ENCODE measurements at places on chromosomes 7 and 10.
A peak's percentile ranks its signal among the peaks of the same experiment; 100 is the strongest.

DNA sequence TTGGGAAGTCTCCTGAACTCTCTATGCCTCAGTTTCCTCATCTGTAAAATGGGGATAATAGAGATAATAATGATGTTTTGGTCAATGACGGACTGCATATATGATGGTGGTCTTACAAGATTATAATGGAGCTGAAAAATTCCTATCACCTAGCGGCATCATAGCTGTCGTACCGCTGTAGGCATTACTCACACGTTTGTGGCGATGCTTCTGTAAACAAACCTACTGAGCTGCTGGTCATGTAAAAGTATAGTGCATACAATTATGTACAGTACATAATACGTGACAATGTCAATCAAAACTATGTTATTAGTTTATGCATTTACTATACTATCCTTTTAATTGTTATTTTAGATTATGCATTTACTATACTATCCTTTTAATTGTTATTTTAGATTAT, 339.1 kb upstream of the NPVF start:
- no peak for DNase-seq

DNA sequence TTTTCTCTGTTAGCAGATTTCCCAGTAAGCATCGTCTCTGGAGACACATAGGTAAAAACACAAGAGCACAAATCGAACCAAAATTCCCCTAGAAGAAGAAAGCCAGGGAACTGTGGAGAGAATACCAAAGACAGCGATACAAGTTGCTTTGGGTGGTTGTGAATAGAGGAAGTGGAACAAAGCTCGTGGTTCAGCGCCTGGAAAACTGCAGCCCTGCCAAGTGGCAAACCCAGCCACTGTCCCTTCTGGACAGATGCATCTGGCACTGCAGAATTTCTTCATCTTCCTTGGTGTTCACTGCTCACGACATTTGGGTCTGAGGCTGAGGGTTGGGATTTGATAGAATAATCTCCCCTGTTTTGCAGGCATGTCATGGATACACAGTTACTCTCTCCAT, 733.8 kb downstream of the PARD3 start:
- DNase-seq, result no peak

DNA sequence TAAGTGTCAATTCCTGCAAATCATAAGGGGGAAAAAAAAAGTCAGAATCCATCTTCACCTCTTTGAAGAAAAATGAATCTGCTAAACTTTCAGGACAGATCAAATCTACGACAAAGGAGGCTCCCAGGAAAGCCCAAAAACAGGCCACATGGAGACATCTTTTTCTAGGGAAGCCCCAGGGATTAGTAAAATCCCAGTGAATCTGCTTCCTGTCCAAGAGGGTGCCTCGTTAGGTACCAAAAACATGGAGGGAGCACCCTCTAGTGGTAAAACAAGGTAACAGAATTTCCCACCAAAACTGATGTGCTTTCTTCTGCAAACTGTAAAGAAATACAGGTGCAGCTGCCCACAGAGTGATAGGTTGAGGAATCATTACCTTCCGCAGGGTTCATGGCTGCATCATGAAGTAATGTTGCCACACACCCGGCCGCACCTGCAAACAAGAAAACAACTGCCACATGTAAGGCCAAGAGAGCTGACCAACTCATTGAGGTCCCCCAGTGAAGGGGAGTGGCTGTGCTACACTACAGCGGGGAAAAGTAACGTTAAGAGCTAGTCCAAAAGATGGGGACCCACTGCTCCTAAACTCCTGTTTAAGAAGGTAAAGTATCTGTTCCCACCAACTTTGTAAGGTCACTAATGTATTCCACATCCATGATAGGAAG, 7.9 kb downstream of the SLC25A28 start:
- DNase-seq, result no peak

GRCh38 chr7:44698046-44698580, 50.5 kb upstream of the ZMIZ2 start:
- DNase-seq, result peak; percentile 61

DNA sequence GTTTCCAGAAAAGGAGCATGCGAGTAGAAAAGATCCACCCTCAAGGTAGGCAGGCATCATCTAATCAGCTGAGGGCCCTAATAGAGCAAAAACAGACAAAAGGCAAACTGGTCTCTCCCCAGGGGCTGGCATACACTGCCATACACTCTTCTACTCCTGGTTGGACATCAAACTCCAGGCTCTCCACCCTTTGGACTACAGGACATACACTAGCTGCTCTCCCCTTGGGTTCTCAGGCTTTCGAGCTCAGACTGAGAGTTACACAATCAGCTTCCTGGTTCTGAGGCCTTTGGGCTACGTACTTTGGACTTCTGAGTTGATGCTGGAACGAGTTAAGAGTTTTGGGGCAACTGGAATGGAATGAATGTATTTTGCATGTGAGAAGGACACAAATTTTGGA, 50.9 kb upstream of the TM9SF3 start:
- DNase-seq, result no peak

- no peak for DNase-seq
These were observed 537.4 kb downstream of the CNTNAP2 start for GRCh38 chr7:146654048-146654447.

- no peak for DNase-seq
These were observed 58.3 kb downstream of the MMRN2 start for GRCh38 chr10:86899132-86899531.

- DNase-seq, result no peak
These were observed 95.9 kb downstream of the CUBN start for GRCh38 chr10:17033529-17034260.

DNA sequence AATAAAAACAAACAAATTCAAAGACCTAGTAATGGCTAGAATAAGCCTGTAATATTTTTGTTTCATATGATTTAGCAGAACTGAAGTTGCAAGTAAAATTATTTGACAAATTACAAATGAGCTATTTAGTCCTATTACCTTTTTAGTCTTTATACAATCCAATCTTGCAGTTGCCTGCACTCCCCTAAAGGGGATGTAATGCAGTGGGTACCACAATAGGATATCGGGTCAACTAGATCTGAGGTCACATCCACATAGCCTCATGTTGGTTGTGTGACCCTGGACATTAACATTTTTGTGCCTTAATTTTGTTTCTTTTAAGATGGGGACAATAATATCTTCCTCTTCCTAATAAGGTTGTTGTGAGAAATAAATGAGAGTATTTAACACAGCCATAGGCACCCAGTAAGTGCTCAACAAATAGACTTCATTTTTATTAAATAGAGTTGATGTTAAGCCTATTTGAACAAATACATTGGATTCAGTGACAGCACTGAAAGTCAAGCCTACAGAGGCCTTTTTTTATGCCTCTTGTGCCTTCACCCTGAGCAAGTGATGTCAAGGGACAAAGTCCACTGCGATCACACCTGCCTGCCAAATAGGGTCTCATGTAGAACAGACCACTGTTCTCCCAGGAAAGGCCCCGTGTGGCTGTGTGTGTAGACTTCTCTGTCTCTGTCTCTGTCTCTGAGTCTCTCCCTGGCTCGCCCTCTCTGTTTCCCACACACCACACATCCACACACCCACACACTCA, 124.8 kb downstream of the EVX1 start:
- DNase-seq, result no peak

- DNase-seq, result no peak
These were observed 148.4 kb downstream of the GRID1 start for GRCh38 chr10:86218160-86218559.

- no peak for DNase-seq
These were observed 198.0 kb downstream of the TNS3 start for GRCh38 chr7:47383696-47384445.

DNA sequence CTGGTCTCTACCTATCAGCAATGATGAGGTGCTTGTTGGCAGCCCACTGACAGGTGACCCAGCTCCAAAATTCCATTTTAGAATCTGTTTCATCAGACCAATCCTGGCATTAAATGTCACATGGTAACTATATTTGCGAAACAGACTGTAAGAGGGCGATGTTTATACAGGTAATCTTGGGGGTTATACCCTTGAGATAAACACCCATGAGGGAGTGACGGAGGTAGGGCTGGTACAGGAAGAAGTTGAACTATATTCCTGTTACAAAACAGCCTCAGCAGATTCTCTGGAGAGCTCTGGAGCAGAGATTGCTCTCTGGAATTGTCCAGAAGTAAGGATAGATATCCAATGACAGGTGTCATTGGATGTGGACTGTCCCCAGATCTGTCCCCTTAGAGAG, 444.8 kb upstream of the DPP6 start:
- no peak for DNase-seq

DNA sequence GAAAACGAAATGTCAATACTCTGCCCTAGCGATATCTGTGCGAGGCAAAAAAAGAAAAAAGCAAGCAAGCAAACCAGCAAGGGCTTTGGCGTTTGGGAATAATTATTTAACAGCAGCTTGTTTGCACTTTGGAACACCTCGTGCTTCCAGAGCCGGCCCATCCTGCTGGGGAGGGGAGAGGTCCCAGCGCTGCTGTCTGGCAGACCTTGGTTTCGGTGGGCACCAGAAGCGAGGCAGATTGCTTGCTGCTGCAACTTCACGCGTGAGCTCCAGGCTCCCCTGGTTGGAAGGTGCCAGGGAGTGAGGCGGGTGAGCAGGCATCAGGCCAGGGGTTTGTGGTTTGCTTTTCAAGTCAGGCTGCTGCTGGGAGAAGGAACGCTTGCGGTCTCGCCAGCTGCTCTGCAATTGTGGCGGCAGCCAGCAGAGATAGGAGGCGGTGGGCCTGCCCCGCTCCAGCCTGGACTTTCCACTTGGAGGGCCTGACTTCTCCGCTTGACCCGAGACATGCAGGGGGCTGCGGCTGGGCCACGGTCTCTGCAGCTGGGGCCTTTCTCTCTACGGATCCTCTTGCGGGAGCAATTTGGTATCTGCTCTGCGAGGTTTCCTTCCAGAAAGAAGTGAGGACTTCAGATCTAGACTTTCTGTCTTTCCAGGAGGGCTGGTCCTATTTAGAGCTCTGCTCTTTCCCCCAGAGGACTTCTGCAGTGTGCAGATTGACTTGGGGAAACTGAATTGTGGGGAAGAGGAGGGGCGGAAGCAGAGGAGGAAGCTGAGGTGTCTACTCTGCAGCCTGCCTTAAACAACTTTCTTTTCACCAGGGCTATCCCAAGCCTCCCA, 131.4 kb downstream of the PRPF18 start:
- DNase-seq, result peak; percentile 93

DNA sequence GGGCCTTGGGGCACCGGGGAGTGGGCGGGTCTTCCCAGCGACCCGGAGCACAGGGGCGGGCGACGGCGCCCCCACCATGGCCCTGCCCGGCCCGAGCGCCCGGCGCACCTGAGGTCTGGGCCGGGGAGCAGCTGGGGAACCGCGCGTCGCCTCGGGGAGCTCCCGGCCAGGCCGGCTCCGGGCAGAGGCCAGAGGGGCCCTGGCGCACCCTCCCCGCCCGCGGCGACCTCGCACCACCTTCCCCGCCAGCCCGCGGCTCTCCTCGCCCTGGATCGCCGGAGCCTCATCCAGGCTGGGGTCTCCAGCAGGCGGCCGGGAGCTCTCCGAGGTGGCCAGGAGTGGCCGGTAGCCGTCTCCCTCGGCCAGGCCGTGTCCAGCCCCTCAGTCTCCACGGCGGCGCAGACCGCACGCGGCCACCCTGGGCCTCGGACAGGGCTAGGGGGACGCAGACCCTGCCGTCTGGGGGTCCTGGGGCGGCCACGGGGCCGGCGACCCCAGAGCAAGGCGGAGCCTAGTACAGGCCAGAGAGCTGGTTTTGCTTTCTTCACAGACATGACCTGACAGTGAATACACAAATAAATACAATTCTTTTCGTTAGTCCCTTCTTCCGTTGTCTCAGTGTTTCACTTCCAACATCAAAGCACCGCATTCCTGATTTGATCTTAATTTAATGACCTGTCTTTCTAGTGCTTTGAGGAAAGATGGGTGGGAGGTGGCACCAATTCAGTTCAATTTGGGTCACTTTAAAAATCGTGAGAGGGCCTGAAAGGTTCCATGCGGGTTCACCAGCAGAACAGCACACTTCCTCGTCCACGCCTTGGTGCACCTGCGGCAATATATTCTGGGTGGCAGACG, 356.9 kb downstream of the DNAJB6 start:
- DNase-seq, result peak; percentile 71

- no peak for DNase-seq
These were observed 554.0 kb downstream of the MDFIC start for GRCh38 chr7:115475761-115476385.

DNA sequence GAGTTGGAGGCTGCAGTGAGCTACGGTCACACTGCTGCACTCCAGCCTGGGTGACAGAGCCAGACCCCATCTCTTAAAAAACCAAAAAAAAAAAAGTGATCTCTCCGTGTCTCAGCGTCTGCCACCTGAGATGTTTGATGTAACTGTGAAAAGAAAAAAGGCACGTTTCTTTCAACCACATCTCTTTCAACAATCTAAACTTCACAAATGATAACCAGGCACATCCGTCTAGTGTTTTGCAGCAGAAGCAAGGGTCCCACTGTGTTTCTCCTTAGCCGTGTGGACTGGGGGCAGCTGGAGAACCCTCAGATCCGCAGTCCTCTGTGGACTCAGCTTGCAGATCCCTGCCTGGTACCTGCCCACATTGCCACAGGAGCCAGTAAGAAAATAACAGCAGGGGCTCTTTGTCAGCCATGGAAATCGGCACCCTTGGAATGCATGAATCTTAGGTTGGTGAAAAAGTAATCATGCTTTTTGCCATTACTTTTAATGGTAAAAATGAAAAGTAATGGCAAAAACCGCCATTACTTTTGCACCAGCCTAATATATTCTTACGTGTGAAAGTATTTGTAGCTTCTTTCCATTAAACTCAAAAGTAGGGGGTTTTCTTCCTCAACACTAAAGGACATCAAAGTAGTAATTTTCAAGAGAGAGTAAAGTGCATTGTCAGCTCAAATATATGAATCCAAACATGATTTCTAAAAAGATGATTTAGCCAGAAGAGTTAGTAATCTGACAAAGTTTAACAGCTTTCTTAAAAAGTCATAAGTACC, 276.5 kb downstream of the CCDC3 start:
- DNase-seq, result no peak

- DNase-seq, result no peak
These were observed 40.3 kb upstream of the GTF2I start for GRCh38 chr7:74617180-74617744.

- DNase-seq, result no peak
These were observed 426.5 kb upstream of the AKR1E2 start for GRCh38 chr10:4399556-4399955.

- no peak for DNase-seq
These were observed 105.1 kb upstream of the ANLN start for GRCh38 chr7:36284456-36285090.

GRCh38 chr10:85036661-85037060, 708.3 kb downstream of the CCSER2 start:
- DNase-seq, result no peak

DNA sequence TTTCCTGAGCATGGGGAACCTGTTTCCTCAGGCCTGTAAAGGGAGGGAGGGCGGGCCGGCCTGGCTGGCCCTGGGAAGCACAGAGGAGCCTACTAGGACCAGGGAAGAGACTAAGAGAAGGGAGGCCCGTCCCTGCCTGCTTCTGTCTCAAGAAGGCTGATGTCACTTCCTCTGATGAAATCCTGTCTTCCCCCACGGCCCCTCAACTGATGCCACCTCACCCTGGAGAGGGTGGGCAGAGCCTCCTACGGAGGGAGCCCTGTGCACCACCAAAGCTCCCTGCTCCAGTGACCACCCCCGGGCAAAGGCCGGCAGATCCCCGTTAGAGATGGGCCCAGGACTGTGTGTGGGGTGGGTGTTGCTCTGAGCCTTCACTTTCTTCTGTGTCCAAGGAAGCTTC, 1.0 kb upstream of the PILRA start:
- DNase-seq, result peak; percentile 66

- peak; percentile 51 for DNase-seq
These were observed 4.1 kb upstream of the SLC18A3 start for GRCh38 chr10:49605939-49606509.
